Activated effector memory CD4-positive, alpha-beta T cell treated with Interleukin-2 at 50 U/mL for 16 hours (primary cell): ENCODE measurements at places on chromosomes 12 and 14.

DNA sequence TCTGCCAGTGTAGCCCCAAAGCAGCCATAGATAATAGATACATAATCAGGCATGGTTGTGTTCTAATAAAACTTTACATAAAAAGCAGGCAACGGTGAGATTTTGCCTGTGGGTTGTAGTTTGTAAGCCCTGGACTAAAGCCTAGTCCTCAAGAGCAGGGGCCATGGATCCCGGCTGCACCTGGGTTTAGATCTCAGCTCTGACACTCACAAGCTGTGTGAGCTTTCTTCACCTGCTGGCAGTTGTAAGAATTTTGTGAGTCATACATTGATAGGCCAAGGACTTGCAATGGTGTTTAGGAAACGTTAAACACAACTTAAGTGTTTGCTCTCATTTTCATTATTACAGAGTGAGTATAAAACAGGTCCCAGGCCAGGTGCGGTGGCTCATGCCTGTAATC is 395.8 kb upstream of the TBX3 start:
- DNase-seq: no peak

GRCh38 chr14:38900887-38901286 is 202.1 kb downstream of the SEC23A start:
- no peak for DNase-seq

- DNase-seq: peak; percentile 29
These were observed at the start of gene INSM2 for GRCh38 chr14:35533357-35534207. INSM2 (plus strand) TSS chr14:35534164; CDS start chr14:35534253, 89 bp downstream.

- DNase-seq: no peak
These were observed 678.7 kb upstream of the TMEM132C start for GRCh38 chr12:127588249-127588648.

- DNase-seq: no peak
These were observed 9.5 kb downstream of the TBC1D30 start for GRCh38 chr12:64833928-64834327.

GRCh38 chr12:109088818-109089217 is 4.5 kb downstream of the ALKBH2 start:
- no peak for DNase-seq

DNA sequence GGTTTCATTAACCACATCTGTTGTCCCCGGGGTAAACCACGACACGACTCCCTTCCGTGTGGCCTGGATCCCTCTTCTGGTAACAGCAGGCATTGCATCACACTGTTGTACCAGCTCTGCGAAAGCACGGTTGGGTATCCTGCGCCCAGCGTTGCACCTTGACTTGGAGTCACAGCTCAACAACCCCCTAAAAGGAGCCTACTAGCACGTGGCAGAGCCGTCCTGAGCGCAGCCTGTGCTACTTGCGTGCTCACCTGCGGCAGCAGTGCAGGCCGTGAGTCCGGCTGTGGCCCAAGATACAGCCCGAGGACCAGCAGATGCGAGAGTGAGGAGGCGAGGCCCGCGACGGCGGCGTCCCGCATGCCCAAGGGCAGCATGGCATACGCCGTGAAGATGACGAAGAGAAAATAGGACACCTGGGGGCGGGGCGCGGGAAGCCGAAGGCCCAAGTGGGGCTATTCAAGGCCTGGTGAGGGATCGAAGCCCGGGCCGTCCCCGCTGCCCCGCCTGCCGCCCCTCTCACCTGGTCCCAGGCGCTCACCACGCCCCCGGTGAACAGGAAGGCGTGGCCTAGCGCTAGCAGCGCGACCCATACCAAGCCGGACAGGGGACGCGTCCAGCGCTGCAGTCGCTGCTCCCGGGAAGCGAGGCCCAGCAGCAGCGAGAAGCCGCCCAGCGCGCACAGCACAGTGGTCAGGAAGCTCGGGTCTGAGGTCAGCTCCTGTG is 2.4 kb downstream of the ADCY4 start:
- DNase-seq: peak; percentile 82

GRCh38 chr12:129076441-129077320 is 223.4 kb downstream of the GLT1D1 start:
- no peak for DNase-seq

- no peak for DNase-seq
These were observed 37.2 kb downstream of the CFAP251 start for GRCh38 chr12:121955258-121956237.

DNA sequence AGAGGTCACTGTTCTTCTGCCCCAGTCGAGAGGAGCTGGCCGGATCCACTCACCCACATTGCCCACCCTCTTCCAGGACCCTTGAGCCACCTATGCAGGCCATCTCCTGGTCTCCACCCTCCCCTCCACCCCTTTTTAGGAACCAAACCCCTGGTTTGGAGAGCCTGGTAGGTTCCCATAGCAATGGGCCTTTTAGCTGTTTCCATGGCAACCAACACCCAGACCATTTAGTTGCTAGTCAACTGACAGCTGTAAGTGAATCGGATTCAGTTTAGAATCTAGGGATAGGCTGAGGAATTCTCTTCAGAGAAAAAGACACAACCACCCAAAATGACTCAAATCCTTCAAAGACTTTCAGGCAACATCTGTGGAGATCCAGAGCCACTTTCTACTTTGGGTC is 16.5 kb downstream of the NPC2 start:
- DNase-seq: no peak

DNA sequence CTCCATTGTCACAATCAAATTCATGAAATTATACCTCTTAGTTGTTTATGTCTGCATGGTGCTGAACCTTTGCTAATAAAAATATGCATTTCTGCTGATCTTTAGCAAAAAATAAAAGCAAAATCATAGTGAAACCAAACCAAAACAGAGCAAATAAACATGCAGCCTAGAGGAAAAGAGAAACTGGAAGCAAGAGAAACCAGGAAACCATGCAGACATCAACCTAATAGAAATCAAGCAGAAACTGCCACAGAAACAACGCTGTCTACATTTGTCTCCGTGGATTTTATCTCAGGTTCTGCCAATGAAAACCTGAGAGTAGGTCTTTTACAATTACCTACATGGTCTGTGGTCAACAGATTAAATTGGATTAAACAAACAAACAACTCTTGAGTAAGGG is 173.7 kb downstream of the SYT10 start:
- no peak for DNase-seq

- no peak for DNase-seq
These were observed 47.2 kb upstream of the GARIN6 start for GRCh38 chr12:99600388-99600787.

- DNase-seq: no peak
These were observed 24.2 kb downstream of the TMEM30B start for GRCh38 chr14:61256826-61257468.
